Suprapubic skin (tissue), 4 donors: ENCODE measurements at places on chromosomes 12 and 14.
A peak's percentile ranks its signal among the peaks of the same experiment; 100 is the strongest.

DNA sequence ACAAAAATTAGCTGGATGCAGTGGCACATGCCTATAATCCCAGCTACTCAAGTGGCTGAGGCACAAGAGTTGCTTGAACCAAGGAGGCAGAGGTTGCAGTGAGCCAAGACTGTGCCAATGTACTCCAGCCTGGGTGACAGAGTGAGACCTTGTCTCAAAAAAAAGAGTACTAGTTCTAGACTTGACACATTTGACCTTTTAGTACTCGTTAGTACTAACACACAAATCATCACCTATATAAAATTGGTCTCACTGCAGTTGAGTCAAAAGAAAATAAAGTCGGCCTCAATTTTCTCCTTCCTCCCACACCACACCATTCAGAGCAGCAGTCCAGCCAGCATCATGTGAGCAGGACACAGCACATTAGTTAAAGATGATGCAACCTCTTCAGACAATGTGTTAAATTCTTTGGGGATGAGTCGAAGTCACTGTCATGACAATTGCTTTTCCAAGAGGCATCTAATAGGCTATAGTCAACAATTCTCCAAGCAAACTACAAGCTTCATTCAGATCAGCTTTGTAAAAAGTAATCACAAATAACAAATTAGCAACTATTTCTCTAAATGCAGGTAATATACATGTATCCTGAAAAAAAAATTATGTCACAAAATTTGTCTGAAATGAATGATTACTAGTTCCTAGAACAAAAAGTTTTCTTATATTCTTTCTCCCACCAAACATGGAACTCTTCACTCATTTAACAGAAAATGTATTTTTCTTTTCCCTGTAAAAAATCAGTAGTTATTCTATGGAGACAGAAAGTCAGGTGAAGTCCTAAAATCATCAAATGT, 55.6 kb downstream of the CLIP1 start:
- H3K27me3 ChIP-seq, result no peaks in the 10 kb centered on the region
- peaks cover 30% of the 10 kb centered on the region for H3K4me1 ChIP-seq
- peaks cover 25% of the 10 kb centered on the region for H3K36me3 ChIP-seq
- H3K4me3 ChIP-seq, result no peak overlapping the region
- peak overlapping the region; percentile 68 for H3K27ac ChIP-seq

DNA sequence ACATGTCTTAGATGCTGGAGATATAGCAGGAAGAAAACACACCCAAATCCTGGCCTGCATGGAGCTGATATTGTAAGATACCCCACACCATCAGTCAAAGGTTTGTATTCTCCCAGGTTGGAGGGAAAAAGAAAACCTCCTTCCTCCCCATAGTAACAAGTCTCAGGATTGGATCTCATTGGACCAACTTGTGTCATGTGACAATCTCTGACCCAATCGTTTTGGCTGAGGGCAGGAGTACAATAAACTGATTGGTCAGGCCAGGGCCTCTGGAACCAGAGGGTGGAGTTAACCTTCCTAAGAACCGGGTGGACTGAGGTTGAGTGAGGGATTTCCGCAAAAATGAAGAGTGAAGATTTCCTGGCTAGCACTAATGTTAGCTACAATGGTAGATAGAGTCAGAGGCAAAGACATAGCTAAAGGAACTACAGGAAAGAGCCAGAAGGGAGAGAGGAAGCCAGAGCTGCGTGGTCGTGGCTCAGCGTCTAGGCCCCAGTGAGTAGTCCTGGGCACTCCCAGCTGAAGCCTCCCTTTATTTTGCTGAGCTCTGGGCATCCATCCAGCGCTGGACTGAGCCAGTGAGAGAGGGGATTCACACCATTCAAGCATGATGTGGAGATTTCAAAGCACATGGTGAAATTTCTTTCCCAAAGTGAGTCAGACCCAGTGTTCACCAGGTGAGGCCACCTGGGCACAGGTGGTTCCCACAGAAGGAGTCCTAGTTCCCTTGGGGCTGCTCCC, 219.9 kb downstream of the AACS start:
- H3K4me1 ChIP-seq, result peaks cover 8% of the 10 kb centered on the region
- H3K36me3 ChIP-seq, result no peaks in the 10 kb centered on the region
- DNase-seq, result no peak
- peaks cover 7% of the 10 kb centered on the region for H3K27me3 ChIP-seq
- H3K27ac ChIP-seq, result no peak overlapping the region

- H3K4me1 ChIP-seq, result peaks cover 4% of the 10 kb centered on the region
- DNase-seq, result no peak
- peak overlapping the region; percentile 21 for H3K4me3 ChIP-seq
- H3K27me3 ChIP-seq, result no peaks in the 10 kb centered on the region
- no peak overlapping the region for H3K27ac ChIP-seq
These were observed 6.3 kb downstream of the CLEC2A start for GRCh38 chr12:9925705-9926393.

- H3K4me1 ChIP-seq, result peaks cover 4% of the 10 kb centered on the region
- H3K4me3 ChIP-seq, result no peak overlapping the region
- H3K36me3 ChIP-seq, result no peaks in the 10 kb centered on the region
- H3K27me3 ChIP-seq, result peaks cover 11% of the 10 kb centered on the region
These were observed 50.1 kb upstream of the BCL11B start for GRCh38 chr14:99321955-99322730.

- H3K27ac ChIP-seq, result no peak overlapping the region
- DNase-seq, result no peak
- no peak overlapping the region for H3K4me3 ChIP-seq
- no peaks in the 10 kb centered on the region for H3K36me3 ChIP-seq
- peaks cover 45% of the 10 kb centered on the region for H3K4me1 ChIP-seq
- H3K27me3 ChIP-seq, result no peaks in the 10 kb centered on the region
These were observed 150.0 kb downstream of the CRADD start for GRCh38 chr12:93827179-93827578.

DNA sequence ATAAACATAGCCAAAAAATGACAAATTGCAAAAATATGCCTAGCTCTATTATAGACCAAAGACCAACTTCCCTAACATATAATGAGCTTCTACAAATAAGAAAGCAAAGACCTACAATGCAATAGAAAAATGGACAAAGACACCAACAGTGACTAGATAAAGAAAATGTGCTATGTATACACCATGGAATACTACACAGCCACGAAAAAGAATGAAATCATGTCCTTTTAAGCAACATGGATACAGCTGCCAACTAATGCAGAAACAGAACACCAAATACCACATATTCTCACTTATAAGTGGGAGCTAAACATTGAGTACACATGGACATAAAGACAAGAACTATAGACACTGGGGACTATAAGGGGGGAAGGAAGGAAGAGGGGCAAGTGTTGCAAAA, 10.9 kb upstream of the PCNX1 start:
- no peak overlapping the region for H3K27ac ChIP-seq
- H3K27me3 ChIP-seq, result no peaks in the 10 kb centered on the region
- DNase-seq, result no peak
- H3K4me3 ChIP-seq, result no peak overlapping the region

- H3K27ac ChIP-seq, result no peak overlapping the region
- no peaks in the 10 kb centered on the region for H3K27me3 ChIP-seq
- H3K36me3 ChIP-seq, result no peaks in the 10 kb centered on the region
- DNase-seq, result no peak
These were observed 46.3 kb downstream of the CCDC88C start for GRCh38 chr14:91371011-91371989.

GRCh38 chr12:76259660-76260389, 88.4 kb downstream of the BBS10 start:
- no peaks in the 10 kb centered on the region for H3K36me3 ChIP-seq
- H3K27me3 ChIP-seq, result no peaks in the 10 kb centered on the region
- H3K27ac ChIP-seq, result peak overlapping the region; percentile 87

- DNase-seq, result no peak
- no peak overlapping the region for H3K27ac ChIP-seq
- H3K4me3 ChIP-seq, result no peak overlapping the region
- H3K36me3 ChIP-seq, result peaks cover 77% of the 10 kb centered on the region
These were observed 25.4 kb downstream of the PSMC1 start for GRCh38 chr14:90281756-90282155.

DNA sequence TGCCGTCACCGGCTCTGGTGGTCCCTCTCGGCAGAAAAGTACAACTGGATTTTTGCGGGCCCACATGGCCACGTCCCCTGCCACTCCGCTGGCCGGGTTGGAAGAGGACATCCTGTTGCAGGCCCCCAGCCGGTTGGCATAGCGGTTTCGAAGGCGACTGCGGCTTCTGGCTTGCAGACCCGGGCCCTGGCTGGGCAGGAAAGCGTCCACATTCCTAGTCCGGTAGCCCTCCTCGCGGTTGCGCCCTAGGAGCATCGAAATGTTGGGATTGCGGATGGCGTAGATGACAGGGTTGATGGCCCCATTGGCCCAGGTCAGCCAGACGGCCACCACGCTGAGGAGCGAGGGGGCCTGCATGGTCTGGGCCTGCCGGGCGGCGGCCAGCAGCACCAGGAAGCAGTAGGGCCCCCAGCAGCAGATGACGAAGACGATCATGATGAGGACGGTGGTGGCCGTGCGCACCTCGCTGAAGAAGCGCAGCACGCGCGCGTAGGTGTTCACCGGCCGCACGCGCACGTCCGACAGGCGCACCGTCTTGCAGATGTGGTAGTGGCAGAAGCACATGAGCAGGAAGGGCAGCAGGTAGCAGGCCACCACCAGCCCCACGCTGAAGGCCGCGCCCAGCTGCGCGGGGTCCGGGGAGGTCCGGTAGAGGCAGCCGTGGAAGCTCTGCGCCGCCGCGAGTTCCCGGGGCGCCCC, 1.2 kb downstream of the GPR135 start:
- peaks cover 17% of the 10 kb centered on the region for H3K4me1 ChIP-seq
- H3K27me3 ChIP-seq, result no peaks in the 10 kb centered on the region
- peak overlapping the region; percentile 78 for H3K4me3 ChIP-seq

GRCh38 chr14:33689680-33690079, 261.2 kb downstream of the EGLN3 start:
- H3K27ac ChIP-seq, result no peak overlapping the region
- no peaks in the 10 kb centered on the region for H3K4me1 ChIP-seq
- no peaks in the 10 kb centered on the region for H3K36me3 ChIP-seq
- H3K27me3 ChIP-seq, result no peaks in the 10 kb centered on the region

- DNase-seq, result no peak
- H3K27ac ChIP-seq, result no peak overlapping the region
- H3K4me3 ChIP-seq, result no peak overlapping the region
- H3K4me1 ChIP-seq, result peaks cover 75% of the 10 kb centered on the region
- no peaks in the 10 kb centered on the region for H3K27me3 ChIP-seq
- H3K36me3 ChIP-seq, result peaks cover 19% of the 10 kb centered on the region
These were observed 1.3 kb upstream of the MYG1 start for GRCh38 chr12:53298164-53298563.

DNA sequence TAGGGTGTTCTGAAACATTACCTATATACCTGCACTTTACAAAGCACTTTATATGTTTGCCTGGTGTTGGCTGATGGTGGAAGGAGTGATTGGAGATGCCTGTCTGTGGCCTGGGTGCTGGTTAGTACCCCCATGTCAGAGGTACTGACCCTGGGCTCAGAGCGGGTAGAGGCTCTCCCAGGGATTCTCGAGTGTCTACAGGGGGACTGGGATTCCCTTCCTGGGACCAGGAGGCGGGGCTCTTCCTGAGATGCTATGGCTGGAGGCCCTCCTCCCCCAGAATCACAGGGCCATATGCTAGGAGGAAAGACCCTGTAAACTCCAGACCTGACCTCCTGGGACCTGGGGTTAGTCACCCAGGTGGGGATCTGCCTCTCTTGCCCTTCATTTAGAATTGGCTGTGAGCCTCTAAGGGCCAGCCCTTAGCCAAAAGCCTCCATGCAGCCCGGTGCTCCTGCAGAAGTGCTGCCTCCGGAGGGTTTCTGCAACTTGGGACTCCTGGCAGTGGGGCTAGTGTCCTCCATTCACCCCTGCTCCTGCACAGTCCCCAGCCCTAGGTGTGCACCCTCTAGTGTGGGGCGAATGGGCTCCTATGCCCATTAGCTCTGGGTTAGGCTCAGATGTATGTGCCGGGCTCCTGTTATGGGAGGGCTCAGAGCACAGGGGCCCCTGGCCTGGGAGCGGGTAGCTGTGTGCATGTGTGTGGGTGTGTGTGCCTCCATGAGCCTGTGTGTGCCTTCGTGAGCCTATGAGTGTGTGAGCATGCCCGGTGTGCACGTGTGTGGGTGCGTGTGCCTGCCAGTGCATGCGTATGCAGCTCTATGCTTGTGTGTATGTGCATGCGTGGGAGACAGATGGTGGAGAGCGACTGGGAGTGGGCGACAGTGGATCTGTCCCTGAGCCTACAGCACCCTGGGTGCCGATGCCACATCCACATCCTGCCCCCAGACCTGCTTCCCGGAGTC, 36.6 kb downstream of the RTL1 start:
- peaks cover 11% of the 10 kb centered on the region for H3K4me1 ChIP-seq
- H3K27me3 ChIP-seq, result peaks cover 3% of the 10 kb centered on the region
- H3K4me3 ChIP-seq, result no peak overlapping the region
- no peak overlapping the region for H3K27ac ChIP-seq
- DNase-seq, result peak; percentile 38

DNA sequence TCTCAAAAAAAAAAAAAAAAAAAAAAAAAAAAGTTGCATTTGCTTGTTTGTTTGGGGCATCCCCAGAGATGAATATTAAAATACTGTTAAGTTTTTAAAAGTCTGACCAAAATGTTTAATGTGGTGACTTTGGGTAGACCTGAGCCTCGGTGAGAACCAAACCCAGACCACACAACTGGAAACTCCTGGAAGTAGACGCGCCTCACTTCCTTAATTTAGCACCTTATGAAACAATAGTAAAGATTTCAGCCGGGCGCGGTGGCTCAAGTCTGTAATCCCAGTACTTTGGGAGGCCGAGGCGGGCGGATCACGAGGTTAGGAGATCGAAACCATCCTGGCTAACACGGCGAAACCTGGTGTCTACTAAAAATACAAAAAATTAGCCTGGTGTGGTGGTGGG, 9.3 kb downstream of the NFKBIA start:
- H3K27me3 ChIP-seq, result no peaks in the 10 kb centered on the region
- no peak overlapping the region for H3K4me3 ChIP-seq
- H3K36me3 ChIP-seq, result peaks cover 12% of the 10 kb centered on the region
- H3K4me1 ChIP-seq, result peaks cover 37% of the 10 kb centered on the region
- no peak for DNase-seq

DNA sequence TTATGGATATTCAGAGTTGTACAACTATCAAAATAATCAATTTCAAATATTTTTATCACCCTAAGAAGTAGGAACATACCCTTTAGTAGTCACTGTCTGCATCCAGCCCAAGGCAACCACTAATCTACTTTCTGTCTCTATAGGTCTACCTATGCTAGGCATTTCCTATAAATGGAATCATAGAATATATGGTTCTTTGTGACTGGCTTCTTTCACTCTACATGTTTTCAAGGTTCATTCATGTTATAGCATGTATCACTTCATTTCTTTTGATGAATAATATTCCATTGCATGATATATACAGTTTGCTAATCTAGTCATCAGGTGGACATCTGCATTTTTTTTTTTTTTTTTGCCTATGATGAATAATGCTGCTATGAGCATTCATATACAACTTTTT, 112.4 kb downstream of the PPP1R12A start:
- H3K36me3 ChIP-seq, result peaks cover 17% of the 10 kb centered on the region
- no peak for DNase-seq
- no peaks in the 10 kb centered on the region for H3K4me1 ChIP-seq
- H3K27me3 ChIP-seq, result no peaks in the 10 kb centered on the region

DNA sequence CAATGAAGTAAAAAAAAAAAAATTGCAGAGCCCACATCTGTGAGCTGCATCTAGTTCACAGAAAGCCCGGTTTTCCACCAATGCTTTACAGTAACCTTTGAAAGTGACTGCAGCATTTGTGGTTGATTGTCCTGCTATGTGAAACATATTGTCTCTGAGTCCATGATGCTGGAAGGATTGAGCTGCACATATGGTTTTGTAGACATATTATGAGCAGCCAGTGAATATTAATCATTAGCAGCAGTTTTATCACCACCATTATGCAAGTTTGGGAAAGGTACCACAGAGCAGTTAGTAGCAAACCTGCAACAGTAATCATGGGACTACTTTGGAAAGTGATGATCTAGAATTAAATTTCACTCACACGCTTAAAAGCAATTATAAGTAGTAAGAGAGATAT, 151.5 kb upstream of the PRICKLE1 start:
- H3K36me3 ChIP-seq, result no peaks in the 10 kb centered on the region
- DNase-seq, result no peak
- H3K4me1 ChIP-seq, result peaks cover 46% of the 10 kb centered on the region
- no peak overlapping the region for H3K4me3 ChIP-seq
- H3K27ac ChIP-seq, result no peak overlapping the region
- H3K27me3 ChIP-seq, result no peaks in the 10 kb centered on the region
